Breast epithelium (tissue), 4 donors: ENCODE measurements at places on chromosomes 16 and 17.

- no peak for DNase-seq
- H3K4me1 ChIP-seq, result no peaks in the 10 kb centered on the region
- H3K27me3 ChIP-seq, result no peaks in the 10 kb centered on the region
- H3K27ac ChIP-seq, result peak overlapping the region; percentile 86
- peaks cover 5% of the 10 kb centered on the region for H3K36me3 ChIP-seq
Measured at GRCh38 chr17:43013296-43013695, 6.7 kb downstream of the IFI35 start.

DNA sequence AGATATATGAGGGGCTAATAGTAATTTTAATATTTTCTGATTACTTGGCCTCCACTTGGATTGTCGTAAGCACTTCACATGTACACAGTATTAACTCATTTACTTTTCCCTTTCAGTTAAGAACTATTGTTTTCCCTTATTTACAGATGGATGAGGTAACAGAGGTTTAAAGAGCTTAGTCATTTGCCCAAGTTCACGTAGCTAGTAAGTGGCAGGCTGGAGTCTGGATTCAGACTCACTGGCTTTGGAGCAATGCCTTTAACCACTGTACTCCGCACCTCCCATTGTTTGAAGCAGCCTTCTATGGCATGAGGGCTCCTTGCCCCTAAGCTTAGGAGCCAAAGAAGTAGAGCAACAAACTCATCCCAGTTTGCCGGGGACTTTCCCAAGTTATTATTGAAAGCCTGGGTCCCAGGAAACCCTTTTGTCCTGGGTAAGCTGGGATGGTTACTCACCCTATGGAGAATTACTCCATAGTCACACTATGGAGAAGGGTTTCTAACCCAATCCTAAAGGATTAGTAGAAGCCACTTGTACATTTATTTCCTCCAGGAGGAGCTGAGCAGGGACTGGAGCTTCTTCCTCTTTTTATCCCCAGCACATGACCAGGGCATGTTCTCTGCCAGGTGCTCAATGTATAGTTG is 12.3 kb downstream of the FOXL1 start:
- no peaks in the 10 kb centered on the region for H3K4me1 ChIP-seq
- H3K27me3 ChIP-seq, result peaks cover 45% of the 10 kb centered on the region
- H3K4me3 ChIP-seq, result no peak overlapping the region
- H3K36me3 ChIP-seq, result no peaks in the 10 kb centered on the region
- no peak overlapping the region for H3K27ac ChIP-seq

- H3K4me1 ChIP-seq, result peaks cover 5% of the 10 kb centered on the region
- H3K36me3 ChIP-seq, result no peaks in the 10 kb centered on the region
- no peak for DNase-seq
Measured at GRCh38 chr16:81551821-81552304, 107.3 kb downstream of the CMIP start.

- no peak overlapping the region for H3K4me3 ChIP-seq
- H3K27ac ChIP-seq, result no peak overlapping the region
- H3K36me3 ChIP-seq, result no peaks in the 10 kb centered on the region
- H3K4me1 ChIP-seq, result no peaks in the 10 kb centered on the region
- H3K27me3 ChIP-seq, result no peaks in the 10 kb centered on the region
Measured at GRCh38 chr16:50390914-50391716, 22.3 kb upstream of the BRD7 start.

- H3K27ac ChIP-seq, result peak overlapping the region; percentile 55
- H3K4me1 ChIP-seq, result peaks cover 12% of the 10 kb centered on the region
- no peaks in the 10 kb centered on the region for H3K36me3 ChIP-seq
- H3K27me3 ChIP-seq, result no peaks in the 10 kb centered on the region
Measured at GRCh38 chr17:73645050-73645871, 1.0 kb upstream of the SDK2 start.

GRCh38 chr16:27678955-27679354 is 129.0 kb downstream of the KATNIP start:
- no peaks in the 10 kb centered on the region for H3K27me3 ChIP-seq
- no peak for DNase-seq
- no peak overlapping the region for H3K27ac ChIP-seq
- H3K4me1 ChIP-seq, result no peaks in the 10 kb centered on the region
- peaks cover 6% of the 10 kb centered on the region for H3K36me3 ChIP-seq

- H3K4me1 ChIP-seq, result no peaks in the 10 kb centered on the region
- no peaks in the 10 kb centered on the region for H3K27me3 ChIP-seq
- H3K36me3 ChIP-seq, result no peaks in the 10 kb centered on the region
- no peak overlapping the region for H3K4me3 ChIP-seq
- H3K27ac ChIP-seq, result peak overlapping the region; percentile 19
Measured at GRCh38 chr17:9977180-9977575, 72.1 kb upstream of the RCVRN start.

DNA sequence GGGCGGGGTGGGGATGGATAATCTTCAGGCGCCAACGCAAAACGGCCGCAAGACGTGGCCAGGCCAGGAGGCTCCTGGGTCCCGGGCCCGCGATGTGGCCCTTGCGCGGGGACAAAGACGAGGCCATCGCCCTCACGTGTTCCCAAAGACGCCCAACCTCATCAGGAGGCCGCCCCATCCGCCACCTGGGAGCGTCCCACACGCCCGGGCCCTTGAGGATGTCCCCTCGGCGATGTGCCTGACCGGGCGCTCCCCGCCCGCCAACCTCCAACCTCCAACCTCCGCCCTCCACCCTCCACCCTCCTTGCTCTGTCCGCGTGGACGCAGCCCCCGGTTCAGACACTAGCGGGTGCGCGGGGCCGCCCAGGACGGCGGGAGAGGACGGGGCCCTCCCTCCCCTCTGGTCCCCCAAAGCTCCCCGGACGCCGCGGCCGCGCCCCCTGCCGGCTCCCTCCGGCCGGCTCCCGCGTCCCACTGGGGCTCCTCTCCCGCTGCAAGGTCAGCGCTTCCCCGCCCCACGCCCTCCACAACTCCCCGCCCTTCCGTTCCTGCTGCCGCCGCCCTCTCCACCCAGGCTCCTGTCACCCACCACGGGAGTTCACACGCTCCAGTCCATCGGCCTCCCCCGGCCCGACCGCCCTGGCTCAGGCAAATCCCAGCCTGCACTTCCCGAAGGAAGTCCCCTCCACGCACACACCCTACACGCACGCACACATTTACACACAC is 250.8 kb upstream of the RPL38 start:
- no peak overlapping the region for H3K27ac ChIP-seq
- H3K27me3 ChIP-seq, result peaks cover 16% of the 10 kb centered on the region
- no peak for DNase-seq
- H3K4me3 ChIP-seq, result no peak overlapping the region

DNA sequence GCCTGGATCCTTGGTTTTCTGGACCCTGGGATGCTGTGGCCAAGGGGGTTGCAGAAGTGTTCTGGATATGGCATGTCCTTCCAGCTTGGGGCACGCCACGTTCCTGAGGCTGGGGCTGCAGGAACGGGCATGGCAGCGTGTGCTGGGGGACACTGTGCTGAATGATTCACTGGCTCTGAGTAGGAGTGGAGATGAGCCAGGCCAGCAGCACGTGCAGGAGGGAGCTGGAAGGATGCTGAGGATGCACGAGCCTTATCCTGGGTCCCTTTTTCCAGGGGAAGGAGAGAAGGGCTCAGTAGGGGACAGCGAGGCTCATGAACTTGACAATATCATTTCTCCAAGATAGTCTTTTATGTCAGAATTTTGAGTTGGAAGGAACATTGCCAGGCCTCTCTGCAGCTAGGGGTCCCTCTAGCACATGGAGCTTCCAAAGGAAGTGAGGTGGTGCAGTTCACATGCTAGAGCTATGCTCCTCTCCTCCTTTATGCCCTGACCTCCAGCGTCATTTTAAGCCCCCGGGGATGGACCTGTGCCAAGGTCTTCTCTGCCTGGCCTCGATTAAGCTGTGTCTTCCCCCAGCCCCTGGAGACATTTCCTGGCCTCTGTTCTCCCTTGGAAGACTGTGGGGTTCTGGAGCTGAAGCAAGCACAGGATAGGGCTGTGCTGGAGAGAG is 125.9 kb downstream of the OR1D5 start:
- no peak overlapping the region for H3K4me3 ChIP-seq
- H3K4me1 ChIP-seq, result no peaks in the 10 kb centered on the region
- no peak overlapping the region for H3K27ac ChIP-seq
- DNase-seq, result no peak
- no peaks in the 10 kb centered on the region for H3K36me3 ChIP-seq
- no peaks in the 10 kb centered on the region for H3K27me3 ChIP-seq

- H3K36me3 ChIP-seq, result no peaks in the 10 kb centered on the region
- no peak for DNase-seq
Measured at GRCh38 chr17:78374631-78375274, 3.7 kb upstream of the PGS1 start.

DNA sequence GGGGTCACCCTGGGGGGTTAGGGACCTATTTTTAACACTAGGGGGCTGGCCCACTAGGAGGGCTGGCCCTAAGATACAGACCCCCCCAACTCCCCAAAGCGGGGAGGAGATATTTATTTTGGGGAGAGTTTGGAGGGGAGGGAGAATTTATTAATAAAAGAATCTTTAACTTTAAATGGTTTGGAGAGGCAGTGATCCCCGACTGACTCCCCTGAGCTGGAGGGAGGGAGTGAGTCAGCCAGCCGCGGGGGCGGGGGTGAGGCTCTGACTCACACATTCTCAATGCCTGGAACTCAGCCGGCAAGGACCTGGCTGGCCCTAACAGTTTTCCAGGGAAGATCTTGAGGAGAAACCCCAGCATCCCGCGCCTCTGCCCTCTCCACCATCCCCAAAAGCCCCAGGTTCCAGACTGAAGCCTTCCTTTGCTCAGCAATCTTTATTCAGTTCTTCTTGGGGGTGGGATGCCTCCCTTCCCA is 1.5 kb downstream of the HCFC1R1 start:
- peak overlapping the region; percentile 88 for H3K4me3 ChIP-seq
- H3K27me3 ChIP-seq, result peaks cover 3% of the 10 kb centered on the region
- H3K36me3 ChIP-seq, result no peaks in the 10 kb centered on the region
- H3K27ac ChIP-seq, result peak overlapping the region; percentile 98
- peaks cover 16% of the 10 kb centered on the region for H3K4me1 ChIP-seq

DNA sequence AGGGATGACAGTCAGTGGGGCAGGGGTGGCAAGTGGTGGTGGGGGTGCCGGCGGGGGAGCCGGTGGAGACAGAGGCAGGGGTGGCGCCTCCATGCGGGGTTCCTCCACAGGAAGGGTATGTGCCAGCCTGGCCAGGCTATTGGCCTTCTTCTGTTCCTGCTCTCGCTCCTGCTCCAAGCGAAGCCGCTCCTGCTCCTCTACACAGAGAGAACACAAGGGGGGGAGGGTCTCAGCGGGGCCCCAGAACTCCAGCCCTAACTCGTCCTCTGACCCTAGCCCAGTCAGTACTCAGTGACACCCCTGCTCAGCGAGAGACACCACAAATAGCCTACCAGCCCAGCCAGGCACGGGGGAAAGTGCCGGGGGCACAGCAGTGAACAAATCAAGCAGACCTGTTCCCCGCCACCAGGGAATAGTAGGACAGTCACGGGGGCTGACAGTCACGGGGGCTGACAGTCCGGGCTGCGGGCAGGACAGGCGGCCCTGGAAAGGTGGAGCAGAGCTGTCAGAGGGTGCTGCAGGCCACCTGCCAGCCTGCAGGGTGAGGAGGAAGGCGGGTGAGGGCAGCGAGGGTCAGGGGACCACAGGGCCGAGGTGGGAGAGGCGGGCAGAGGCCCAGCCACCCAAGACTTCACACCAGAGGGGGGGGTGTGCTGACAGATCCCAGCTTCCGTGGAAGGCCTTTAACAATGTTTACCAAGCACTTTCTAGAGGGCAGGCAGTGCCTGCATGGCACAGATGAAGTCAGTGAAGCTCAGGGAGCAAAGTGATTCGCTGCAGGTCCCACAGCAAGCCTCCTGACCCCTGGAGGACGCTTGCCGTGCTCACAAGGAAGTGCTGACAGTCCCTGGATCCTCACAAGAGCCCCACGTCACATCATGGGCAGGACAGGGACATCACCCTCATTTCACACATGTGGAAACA is 5.3 kb downstream of the MNT start:
- no peaks in the 10 kb centered on the region for H3K36me3 ChIP-seq
- H3K27ac ChIP-seq, result peak overlapping the region; percentile 99
- no peaks in the 10 kb centered on the region for H3K27me3 ChIP-seq
- H3K4me3 ChIP-seq, result no peak overlapping the region
- no peak for DNase-seq

GRCh38 chr17:4843321-4844000 is 10.3 kb downstream of the MINK1 start:
- H3K27me3 ChIP-seq, result no peaks in the 10 kb centered on the region
- no peak overlapping the region for H3K27ac ChIP-seq
- no peak overlapping the region for H3K4me3 ChIP-seq

GRCh38 chr17:30389756-30390300 is 11.1 kb downstream of the CPD start:
- DNase-seq, result no peak
- no peak overlapping the region for H3K4me3 ChIP-seq
- H3K4me1 ChIP-seq, result no peaks in the 10 kb centered on the region
- no peaks in the 10 kb centered on the region for H3K27me3 ChIP-seq

GRCh38 chr16:58222532-58223316 is 24.8 kb upstream of the CSNK2A2 start:
- no peaks in the 10 kb centered on the region for H3K27me3 ChIP-seq
- H3K4me3 ChIP-seq, result no peak overlapping the region
- DNase-seq, result no peak
- no peak overlapping the region for H3K27ac ChIP-seq

DNA sequence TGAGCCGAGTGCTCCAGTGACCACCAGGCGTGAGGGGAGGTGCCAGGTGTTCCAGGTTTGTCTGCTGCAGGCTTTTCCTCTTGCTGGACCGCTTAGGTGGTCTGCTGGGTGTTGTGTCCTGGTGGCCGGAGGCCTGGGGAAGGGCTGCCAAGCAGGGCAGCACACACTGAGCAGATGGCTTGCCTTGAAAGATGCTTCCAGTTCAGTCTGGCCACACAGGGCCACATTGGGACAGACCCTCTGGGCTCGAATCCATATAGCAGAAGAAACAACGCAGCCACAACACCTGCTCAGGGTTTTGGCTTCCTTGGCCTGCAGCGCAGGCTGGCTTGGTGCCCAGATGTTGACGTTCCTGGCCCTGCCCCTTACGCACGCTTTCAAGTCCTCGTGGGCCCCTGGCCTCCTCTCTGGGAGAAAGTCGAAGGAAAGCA is 24.8 kb downstream of the GINS2 start:
- H3K36me3 ChIP-seq, result peaks cover 8% of the 10 kb centered on the region
- H3K4me3 ChIP-seq, result no peak overlapping the region
- H3K27ac ChIP-seq, result no peak overlapping the region

GRCh38 chr16:4216596-4216995 is 25.3 kb downstream of the SRL start:
- H3K4me3 ChIP-seq, result no peak overlapping the region
- no peaks in the 10 kb centered on the region for H3K4me1 ChIP-seq
- no peaks in the 10 kb centered on the region for H3K36me3 ChIP-seq
- no peak for DNase-seq
- no peaks in the 10 kb centered on the region for H3K27me3 ChIP-seq

GRCh38 chr16:74288065-74288464 is 8.5 kb upstream of the PSMD7 start:
- H3K27ac ChIP-seq, result no peak overlapping the region
- no peaks in the 10 kb centered on the region for H3K4me1 ChIP-seq
- no peaks in the 10 kb centered on the region for H3K36me3 ChIP-seq

- H3K4me1 ChIP-seq, result no peaks in the 10 kb centered on the region
- H3K27ac ChIP-seq, result peak overlapping the region; percentile 90
- peaks cover 3% of the 10 kb centered on the region for H3K36me3 ChIP-seq
- no peak for DNase-seq
- no peak overlapping the region for H3K4me3 ChIP-seq
Measured at GRCh38 chr17:78124836-78125137, 3.8 kb downstream of the TMC6 start.
